ENCODE measurements at places on chromosomes 11 and 22.

DNA sequence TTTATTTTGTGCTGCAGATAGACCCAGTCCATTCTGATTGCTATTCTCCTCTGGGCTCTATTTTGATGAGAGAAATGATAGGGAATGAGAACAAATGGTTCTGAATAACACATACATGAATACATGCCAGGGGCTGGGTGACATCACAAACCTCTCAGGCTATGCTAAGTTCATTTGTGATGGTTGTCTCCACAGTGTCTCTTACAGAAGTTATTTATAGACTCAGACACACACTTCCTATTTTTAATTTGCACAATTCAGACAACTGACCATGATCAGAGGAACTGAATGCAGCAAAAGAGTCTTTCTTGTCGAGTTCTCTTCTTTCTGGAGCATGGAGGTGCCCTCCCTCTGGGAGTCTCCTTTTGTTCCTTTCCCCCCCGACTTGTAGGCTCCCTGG lies 991.7 kb downstream of the OPCML start:
- DNase-seq: no peak

- DNase-seq: no peak
These were observed 5.4 kb downstream of the MTFP1 start for GRCh38 chr22:30430933-30431332.

- no peak for DNase-seq
These were observed 4.4 kb downstream of the A4GALT start for GRCh38 chr22:42716221-42716620.

GRCh38 chr11:101880222-101880621 lies 34.6 kb upstream of the CEP126 start:
- DNase-seq: no peak

GRCh38 chr11:73396985-73397384 lies 20.8 kb downstream of the RELT start:
- DNase-seq: no peak

DNA sequence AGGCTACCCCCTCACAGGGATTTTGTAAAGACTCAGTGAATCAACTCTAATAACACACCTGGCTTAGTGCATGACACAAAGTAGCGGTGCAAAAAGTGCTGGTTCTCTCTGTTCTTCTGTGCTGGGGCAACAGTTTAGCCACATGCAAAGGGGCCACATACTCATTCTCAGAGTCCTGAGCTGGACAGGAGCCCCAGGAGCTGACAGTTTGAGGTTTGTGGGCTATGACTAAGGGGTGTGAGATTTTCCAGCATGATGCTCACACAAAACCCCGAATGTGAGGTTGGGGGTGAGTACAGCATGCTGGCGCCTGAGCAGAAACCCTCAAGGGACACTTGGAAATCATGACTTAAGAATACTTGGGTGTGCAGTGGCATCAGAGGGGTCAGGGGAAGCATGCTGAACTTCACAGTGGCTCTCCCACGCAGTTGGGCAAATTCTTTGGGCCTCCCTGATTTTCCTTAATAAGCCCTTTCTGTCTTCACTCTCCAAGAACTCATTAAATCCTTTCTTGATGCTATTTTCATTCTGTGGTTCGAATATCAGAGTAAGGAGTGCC lies 31.0 kb downstream of the TMPRSS5 start:
- DNase-seq: no peak

GRCh38 chr11:35274909-35275785 lies 136.2 kb downstream of the CD44 start:
- peak; percentile 80 for DNase-seq

DNA sequence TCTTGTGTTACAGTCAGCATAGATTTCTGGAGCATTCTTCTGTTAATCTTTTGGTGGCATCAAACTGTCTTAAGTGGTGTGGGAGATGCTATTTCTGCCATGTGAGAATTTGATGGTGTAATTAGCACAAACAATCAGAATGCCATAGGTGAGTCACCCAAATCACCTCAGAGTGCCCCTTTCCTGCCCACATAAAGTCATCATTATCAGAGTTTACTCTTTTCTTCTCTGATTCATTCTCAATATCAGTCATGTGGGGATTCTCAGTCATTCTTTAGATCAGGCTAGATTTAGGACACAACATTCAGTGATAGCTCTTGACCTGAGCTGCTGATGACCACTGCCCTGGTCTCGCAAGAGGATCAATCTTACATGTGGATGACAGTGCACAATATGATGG lies 23.7 kb upstream of the MS4A6A start:
- DNase-seq: no peak

DNA sequence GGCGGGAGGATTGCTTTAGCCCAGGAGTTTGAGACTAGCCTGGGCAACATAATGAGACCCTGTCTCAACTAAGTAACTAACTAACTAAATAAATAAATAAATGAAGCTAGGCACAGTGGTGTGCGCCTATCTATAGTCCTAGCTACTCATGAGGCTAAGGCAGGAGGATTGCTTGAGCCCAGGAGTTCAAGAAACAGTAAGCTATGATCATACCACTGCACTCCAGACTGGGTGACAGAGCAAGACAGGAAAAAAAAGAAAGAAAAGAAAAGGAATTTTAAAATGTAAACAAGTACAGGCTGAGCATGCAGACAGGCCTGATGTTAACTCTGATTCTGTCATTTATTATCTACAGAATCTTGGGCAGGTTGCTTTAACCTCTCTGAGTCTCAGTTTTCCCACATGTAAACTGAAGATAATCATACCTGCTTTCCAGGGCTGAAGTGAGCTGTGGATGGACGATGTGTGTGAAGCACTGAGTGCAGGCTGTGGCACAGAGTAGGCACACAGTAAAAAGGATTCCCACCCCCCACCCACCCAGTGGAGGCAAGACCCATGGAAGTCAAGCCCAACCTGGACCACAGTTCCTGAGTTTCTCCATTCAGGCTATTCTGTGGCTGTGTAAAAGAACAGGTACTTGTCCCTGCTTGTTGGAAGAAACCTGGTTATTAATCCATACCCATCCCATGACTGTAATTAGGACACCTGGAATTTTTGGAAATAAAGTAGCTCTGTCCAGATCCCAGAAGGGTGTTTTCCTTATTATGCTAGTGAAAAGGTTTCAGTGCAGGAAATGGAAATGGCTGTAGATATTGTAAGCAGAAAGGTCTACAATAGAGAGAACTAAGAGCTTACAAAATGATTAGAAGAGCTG lies 18.7 kb upstream of the SCUBE2 start:
- DNase-seq: no peak

DNA sequence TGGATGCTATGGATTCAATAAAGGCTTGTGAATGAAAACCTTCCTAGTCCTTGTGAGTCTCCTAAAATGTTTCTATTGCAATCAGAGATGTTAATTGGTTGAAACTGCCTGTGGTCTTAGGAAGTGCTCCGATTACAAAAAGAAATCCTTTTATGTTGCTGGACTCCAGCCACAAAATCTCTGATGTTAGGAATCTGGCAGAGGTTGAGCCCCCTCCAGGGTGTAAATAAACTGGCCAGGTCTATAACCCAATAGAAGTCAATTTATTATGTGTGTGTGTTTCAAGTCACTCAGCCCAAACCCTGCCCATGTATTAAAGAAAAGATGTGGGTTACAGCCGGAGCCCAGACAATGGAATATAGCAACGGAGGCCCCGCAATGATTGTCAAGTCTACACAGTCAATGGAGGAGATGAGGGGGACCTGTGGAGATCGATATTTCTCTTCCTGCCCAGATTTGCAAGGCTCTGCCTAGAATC lies 218.1 kb upstream of the SORL1-AS1 start:
- peak; percentile 99 for DNase-seq

DNA sequence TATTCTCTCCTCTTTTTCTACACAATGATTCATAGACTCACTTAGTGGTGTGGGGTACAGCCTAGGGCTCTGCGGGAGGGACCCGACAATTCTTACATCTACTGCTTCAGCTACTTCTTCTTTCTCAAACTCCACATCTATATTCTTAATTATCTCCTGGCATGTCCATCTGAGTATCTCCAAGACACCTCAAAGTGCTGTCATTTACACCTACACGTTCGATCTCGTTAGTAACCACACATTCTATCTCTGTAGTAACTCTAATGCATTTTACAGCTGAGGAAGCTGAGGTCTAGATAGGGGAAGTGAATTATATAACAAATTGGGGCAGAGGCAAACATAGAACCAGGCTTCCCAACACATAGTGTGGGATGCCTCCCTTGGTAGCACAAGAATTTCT lies 27.7 kb upstream of the RRM1 start:
- no peak for DNase-seq

- peak; percentile 74 for DNase-seq
These were observed 241.7 kb downstream of the MIAT start for GRCh38 chr22:26898946-26899605.

DNA sequence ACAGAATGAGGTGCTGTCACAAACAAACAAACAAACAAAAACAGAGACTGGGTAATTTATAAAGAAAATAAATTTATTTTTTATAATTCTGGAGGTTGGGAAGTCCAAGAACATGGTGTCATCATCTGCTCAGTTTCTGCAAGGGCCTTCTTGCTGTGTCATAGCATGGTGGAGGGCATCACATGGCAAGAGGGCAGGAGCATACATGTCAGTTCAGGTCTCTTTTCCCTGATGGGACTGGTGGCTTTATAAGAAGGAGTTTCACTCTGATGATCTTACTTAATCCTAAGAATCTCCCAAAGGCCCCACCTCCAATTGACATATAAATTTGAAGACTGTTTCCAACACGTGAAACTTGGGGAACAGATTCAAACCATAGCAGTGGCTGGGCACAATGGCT lies 135.7 kb downstream of the NECTIN1 start:
- no peak for DNase-seq

DNA sequence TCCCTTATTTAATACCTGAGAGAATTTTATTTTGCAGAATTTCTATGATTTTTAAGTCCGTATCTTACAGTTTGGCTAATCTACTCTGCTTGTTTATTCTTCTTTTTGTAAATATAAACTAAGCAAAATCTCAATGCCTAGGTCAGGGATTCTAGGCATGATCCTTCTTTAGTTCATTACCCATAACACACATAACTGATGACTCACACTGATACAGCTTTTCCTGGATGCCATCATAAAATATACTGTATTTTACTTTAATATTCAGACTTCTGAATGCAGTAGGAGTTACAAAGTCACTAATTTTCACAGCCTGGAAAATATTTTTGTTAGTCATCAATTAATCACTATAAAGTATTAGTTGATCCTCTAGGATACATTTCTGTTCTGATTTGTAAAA lies 898.2 kb upstream of the RAG2 start:
- no peak for DNase-seq

DNA sequence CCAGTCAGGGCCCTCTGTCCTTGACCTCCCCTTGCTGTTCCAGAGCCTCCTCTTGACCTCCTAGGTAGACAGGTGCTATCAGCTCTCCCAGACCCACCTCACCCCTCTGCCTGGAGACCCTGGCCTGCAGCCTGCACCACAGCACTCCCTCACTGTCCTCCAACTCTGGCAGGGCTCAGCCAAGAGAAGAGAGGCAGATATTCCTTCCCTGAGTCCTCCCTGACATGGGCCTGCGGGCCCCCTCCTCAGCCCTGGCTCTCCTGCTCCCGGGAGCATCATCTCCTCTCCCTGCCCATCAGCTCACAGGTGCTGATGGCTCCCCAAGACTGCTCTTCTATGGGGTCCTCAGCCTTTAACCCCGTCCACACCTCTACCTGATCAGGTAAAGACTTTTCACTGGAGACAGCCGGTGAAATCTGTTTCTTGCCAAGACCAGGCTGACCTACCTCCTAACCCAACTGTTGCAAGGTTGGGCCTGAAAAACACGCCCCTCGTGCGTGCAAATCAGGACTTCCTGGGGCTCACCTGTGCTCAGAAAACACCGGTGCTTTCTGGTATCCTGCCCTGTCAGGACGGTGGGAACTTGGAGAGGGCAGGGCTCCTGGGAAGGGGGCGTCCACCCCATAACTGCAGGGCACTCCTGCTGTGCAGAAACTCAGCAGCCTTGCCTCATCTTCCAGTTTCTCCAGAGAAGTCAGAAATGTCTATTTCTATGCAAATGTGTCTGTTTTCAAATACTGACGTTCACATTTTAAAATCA lies 160.7 kb downstream of the SHANK2 start:
- no peak for DNase-seq

- DNase-seq: no peak
These were observed 68.3 kb downstream of the CCDC83 start for GRCh38 chr11:85923455-85923854.

GRCh38 chr11:77636731-77637344 lies 756 bp downstream of the CLNS1A start:
- DNase-seq: no peak

DNA sequence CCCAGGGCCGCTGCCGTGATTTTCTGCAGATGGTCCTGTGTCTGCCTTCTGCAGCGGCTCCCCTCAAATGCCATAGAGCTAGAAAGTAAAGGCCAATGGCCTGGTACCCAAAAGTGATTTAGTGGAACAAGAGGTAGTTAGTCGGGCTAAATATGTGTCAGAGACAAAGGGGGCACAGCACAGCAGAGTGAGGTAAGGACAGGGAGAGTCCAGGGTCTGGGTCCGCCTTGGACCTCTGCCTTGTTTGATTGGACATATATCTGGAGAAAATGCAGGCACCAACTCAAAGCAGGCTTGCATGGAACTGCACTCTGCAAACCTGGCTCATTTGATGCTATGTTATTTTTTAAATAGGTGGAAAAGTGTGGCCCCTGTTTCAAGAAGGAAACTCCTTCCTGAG lies 249.6 kb upstream of the B3GAT1 start:
- no peak for DNase-seq

- DNase-seq: no peak
These were observed 89.2 kb upstream of the NCAM1 start for GRCh38 chr11:112871909-112872500.

DNA sequence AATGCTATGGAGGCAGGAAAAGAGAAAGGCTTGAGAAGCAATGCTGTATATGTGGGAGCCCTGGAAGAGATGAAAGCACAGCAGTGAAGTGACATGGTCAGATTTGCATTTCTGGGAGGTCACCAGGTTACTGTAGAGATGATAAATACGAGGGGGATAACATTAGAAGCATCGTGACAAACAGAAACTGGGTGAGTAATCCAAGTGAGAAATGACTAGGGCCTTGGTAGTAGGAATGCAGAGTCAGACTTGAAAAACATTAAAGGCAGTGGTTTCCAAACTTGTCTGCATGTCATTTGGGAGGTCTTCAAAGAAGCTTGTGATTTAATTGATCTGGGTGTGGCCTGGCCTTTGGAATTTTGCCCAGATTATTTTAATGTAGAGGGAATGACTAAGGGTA lies 43.9 kb downstream of the CCDC34 start:
- DNase-seq: no peak

DNA sequence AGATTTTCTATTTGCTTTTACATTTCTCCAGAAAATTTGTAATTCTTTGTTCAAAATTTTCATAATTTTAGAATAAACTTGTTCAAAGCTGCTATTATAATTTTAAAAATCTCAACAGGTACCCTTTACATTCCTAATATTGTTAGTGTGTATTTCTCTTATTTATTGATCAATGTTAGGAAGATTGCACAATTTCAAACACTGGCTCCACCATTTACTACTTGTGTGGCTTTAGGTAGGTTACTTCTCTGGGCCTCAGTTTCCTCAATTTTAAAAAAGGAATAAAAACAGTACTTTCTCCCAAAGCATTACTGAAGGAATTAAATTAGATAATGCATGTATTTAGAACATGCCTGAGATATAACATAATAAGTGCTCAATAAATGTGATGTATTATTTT lies 180.2 kb downstream of the SBF2 start:
- DNase-seq: no peak

GRCh38 chr11:57646194-57646798 lies 3.4 kb downstream of the YPEL4 start:
- no peak for DNase-seq

GRCh38 chr22:49211176-49211575 lies 616.5 kb downstream of the BRD1 start:
- no peak for DNase-seq

- no peak for DNase-seq
These were observed 3.0 kb downstream of the SAC3D1 start for GRCh38 chr11:65043881-65044501.

- DNase-seq: no peak
These were observed 807.6 kb downstream of the BRD1 start for GRCh38 chr22:49019737-49020713.
